Caco-2 (cell line): ENCODE measurements at places on chromosomes 16 and 17. TPM values are rescaled to one million over a fixed set of nuclear protein-coding genes. Genes with fewer than 3 reads are reported as not detected.

STH gene
- total RNA-seq = not detected in 2 replicates

GRCh38 chr17:41769346-41769862, 17.1 kb downstream of the JUP start:
- DNase-seq = no peak

DNA sequence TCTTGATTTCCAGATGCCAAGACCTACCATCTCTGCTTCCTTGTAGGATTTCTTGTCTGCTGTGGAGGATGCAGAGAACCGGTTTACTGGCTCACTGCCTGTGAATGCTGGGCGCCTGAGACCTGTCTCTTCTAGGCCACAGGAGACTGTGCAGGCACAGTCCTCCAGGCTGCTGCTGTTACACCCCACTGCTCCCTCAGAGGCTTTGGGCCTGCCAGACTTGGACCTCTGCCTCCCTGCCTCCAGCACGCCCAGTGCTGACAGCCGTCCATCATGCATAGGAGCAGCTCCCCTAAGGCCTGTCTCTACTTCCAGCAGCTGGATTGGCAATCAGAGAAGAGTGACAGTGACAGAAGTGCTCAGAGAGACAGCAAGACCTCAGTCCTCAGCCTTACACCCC, 6.1 kb downstream of the HROB start:
- no peak for DNase-seq

DNA sequence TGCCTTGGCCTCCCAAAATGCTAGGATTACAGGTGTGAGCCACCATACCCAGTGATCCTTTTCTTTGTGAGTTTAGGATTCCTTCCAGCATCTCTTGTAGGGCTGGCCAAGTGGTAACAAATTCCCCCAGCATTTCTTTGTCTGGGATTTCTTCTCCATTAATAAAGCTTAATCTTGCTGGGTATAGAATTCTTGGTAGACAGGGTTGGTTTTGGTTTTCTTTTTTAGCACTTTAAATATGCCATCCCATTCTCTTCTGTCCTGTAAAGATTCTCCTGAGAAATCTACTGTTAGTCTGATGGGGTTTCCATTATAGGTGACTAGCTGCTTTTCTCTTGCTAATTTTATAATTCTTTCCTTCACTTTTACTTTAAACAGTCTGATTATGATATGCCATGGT, 173.0 kb upstream of the TOM1L1 start:
- no peak for DNase-seq

GRCh38 chr16:68786685-68787418, 49.8 kb downstream of the CDH1 start:
- peak; percentile 33 for DNase-seq
